Endodermal cell (in vitro differentiated cells): ENCODE measurements at places on chromosomes 4 and X.

- no peak for DNase-seq
Measured at GRCh38 chr4:16159286-16159685, 67.0 kb downstream of the TAPT1 start.

DNA sequence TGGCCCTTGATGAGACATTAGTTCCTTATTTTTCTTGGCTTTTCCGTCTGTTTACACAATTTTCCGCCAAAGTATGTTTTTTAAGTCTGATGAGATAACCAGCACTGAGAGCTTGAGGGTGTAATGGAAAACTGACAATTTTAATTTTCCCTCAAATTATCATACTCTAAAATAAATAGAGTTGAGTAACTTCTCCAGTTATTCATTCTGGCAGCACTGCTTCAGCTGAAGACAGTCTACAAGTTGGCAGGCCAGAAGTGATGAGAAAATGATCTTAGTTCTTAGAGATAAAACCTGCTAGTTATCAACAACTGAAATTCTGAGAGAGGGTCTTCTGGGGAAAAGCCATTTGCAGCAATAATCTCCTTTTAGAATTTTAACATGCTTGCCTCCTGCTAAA is 241.6 kb upstream of the TET2 start:
- DNase-seq: no peak

- no peak for DNase-seq
Measured at GRCh38 chrX:78119521-78120227, 15.6 kb downstream of the PGK1 start.

DNA sequence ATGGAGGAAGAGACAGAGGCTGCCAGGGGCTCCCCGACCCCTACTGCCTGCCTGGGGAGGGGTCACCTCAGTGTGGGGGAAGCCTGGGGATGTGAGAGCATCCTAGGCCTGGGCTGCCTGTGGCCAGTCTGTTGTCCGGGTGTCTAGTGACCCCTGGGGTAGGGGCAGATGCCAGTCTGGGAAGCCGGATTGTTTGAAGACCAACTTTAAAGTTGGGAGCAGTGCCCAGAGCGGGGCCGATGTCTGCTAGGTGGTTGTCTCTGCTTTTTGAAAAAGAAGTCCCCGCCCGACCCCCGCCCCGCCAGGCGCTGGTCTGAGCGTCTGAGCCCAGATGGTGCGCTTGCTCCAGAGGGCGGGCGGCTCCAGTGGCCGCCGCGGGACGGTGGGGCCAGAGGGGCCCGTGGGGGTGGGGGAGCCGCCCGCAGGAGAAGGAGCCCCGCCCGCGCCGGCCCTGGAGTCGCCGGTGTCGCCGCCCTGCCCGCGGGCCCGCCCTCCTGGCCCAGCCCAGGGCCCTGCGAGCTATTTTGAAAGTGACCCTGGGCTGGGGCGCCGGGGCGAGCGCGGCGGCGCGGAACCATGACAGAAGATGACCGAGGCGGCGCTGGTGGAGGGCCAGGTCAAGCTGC is at the start of gene DOK7:
Gene DOK7 (plus strand): TSS at position 517 of the 626 bp plus-strand sequence. CDS start 70 bp downstream, at position 587.
- peak; percentile 81 for DNase-seq

DNA sequence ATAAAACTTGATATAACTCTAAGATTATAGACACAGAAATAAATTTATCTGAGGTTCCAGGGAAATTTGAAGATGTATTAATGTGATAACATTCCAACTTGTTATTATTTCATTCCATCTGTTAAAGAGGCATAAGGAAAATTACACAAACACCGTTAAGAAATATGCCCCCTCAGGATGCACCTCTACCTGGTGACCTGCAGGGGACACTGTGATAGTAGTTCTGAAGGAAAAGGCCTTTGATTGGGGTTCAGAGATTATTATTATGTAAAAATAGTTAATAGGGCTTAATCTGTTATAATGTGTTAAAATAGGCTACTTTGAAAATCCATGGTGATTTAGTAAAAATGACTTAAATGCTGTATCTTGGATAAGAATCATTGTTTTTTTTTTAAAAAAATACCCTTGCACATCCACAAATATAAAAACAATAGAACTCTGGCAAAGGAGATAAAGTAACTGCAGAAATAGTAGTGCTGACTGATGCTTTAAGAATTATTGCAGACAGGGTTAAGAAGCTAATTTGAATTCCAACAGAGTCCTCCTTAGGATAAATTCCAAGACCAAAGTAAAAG is 6.1 kb upstream of the ABRAXAS1 start:
- no peak for DNase-seq

- DNase-seq: no peak
Measured at GRCh38 chr4:139965789-139966188, 188.2 kb downstream of the MAML3 start.

DNA sequence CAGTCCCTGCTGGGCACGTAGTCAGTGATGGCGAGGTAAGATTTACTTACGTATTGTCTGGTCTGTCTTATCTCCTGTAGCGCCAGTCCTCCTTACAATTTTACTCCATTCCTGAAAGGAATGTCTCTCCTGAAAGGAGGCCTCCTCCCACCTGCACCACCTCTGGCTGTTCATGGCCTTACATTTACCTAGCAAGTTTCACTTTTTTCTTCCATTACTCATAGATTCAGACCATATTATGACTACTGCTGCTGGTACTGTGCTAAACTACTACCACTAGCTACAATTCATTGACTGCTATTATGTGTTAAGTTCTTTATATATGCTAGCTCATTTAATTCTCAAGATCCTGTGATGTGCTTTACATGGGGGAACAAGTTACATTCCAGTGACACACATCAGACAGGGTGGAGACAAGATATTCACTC is 189.9 kb downstream of the BMPR1B start:
- peak; percentile 69 for DNase-seq

DNA sequence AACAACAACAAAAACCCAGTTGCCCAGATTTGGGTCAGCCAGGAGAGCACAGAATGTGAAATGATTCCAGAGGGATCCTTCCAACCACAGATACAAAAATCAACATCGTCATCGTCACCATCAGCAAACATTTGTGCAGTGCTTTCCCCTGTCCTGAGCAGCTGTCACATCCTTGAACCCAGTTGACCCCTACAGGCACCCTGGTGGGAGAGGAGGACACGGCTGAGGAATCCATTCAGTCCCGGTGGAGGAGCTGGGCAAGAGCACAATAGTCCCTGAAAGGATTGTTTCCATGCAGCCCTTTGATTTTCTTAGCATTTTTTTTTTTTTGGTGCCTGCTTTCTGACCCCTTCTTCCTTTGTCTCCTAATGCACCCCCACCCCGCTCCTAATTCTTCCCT is 37.1 kb upstream of the STX18 start:
- DNase-seq: peak; percentile 74

DNA sequence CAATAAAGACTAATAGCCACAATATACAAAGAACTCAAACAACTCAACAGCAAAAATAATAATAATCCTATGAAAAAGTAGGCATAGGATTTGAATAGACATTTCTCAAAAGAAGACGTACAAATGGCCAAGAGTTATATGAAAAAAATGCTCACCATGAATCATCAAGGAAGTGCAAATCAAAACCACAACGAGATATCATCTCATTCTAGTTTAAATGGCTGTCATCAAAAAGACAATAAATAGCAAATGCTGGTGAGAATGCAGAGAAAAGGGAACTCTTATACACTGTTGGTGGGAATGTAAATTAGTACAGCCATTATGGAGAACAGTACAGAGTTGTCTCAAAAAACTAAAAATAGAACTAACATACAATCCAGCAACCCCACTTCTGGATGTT is 18.8 kb downstream of the TLR6 start:
- no peak for DNase-seq

DNA sequence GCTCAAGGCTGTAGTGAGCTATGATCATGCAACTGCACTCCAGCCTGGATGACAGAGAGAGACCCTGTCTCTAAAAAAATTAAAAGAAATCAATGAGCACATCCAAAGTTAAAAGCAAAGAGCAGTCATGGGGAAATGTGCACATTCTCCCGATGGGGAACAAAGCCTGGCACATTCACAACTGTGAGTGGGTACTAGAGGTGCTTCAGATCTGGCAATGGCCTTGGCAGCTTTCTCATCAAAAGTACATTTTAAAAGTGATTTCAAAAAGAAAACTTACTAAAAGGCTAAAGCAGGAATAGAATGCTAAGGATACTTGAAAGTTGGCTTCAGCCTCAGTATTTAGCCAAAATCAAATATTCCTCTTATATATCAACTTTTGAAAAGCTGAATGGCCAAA is 145.9 kb upstream of the MAOA start:
- DNase-seq: no peak

- peak; percentile 50 for DNase-seq
Measured at GRCh38 chr4:159229164-159229563, 126.3 kb downstream of the RAPGEF2 start.
